Activated CD8-positive, alpha-beta memory T cell treated with anti-CD3 and anti-CD28 coated beads for 4 hours (primary cell): ENCODE measurements at places on chromosomes 7 and 10.

DNA sequence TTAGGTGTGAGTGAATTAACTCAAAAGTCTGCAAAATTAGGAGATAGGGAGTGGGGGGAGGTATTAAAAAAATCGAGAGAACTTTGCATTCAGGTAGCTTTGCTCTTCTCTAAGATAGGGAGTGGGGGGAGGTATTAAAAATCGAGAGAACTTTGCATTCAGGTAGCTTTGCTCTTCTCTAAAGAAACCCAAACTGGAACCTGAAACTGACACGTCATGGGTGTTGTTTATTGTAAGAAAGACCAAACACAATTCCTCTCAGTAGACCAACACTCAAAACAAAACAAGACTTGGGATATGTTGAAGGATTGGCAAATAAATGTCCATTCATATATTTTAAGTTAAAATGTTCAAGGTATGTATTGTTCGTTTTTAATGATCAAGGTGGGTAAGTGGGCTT is 87.9 kb downstream of the KIAA1549 start:
- DNase-seq, result no peak

- no peak for DNase-seq
These were observed 90.4 kb downstream of the HIPK2 start for GRCh38 chr7:139687211-139687954.

- no peak for DNase-seq
These were observed 136.9 kb downstream of the KCNMA1 start for GRCh38 chr10:77500754-77501151.

DNA sequence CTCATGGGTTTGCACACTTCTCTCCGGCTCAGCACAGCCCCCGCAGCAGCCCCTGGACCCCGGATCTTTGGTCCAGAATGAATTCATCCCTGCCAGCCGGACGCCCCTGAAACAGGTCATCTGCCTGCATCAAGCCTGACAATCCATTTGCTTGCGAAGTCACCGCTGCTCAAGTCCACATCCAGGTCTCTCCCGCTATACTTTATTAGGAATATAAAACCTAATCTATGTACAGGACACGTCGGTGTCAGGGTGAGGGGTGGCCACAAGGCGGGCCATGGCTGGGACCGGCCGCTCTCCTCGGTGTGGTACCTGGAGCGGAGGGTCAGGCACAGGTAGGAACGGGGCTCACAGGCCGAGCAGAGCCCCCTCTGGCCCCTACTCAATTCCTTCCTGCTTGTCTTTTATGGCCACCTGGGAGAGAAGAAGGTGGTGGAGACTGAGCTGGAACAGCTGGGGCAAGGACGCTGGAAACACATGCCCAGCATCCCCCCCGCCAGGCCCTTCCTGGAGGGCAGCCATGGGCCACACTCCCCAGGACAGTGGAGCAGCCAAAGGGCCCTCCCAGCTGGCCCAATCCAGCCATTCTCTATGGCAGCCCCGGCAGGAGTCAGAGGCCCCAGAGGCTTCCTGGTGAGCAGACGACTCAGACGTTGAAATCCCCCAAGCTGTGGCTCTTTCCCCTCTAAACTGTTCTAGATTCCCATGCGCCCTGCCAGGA is 5.3 kb downstream of the POLR2J start:
- DNase-seq, result no peak

- no peak for DNase-seq
These were observed at the start of gene SUN3 for GRCh38 chr7:48028938-48029337. Gene SUN3 (minus strand): TSS chr7:48029107. CDS start chr7:48028938, 169 bp downstream.

DNA sequence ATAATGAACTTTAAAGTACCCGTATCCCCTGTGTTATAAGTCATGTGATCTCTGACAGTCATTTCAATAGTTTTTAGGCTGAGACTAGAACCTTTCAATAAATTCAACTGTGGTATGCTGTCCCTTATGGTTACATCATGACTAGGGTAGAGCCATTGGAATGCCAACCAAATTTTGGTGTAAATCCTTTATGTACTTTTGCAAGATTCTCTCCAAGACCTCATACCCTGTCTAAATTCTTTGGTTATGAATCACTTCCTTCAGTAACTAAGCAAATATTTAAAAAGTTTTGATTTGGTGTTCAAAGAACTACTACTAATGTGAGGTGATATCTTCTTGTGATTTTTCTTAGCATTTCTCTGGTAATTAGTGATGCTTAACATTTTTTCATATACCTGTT is 20.8 kb upstream of the OR6B1 start:
- no peak for DNase-seq

DNA sequence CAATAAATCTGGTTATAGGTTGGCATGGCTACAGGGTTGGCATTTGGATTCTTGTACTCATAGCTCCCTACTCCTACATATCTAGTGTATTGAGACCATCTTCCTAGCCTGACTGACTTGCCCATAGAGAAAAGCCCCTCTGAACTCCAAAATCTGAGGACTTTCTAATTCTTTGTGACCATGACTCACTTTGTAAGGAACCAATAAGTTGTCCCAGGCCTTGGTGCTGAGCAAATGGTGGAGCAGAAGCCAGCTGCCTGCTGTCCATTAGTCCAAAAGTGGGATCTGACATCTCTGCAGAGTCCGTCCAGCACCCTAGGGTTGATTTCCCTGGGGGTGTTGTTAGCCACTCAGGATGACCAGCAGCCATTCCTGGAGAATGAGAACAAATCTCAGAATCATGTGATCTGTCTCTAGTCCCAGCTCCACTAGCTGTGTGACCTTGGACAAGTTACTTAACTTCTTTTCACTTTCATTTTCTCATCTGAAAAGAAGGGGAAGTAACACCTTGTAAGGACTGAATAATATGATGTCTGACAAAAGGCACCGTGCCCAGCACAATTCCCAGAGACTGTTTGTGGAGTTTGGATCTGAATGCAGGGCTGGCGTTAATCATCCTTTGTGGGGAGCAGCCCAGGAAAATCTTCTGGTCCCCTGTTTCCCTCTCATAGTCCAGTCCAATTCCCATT is 44.1 kb downstream of the MTURN start:
- DNase-seq, result no peak

DNA sequence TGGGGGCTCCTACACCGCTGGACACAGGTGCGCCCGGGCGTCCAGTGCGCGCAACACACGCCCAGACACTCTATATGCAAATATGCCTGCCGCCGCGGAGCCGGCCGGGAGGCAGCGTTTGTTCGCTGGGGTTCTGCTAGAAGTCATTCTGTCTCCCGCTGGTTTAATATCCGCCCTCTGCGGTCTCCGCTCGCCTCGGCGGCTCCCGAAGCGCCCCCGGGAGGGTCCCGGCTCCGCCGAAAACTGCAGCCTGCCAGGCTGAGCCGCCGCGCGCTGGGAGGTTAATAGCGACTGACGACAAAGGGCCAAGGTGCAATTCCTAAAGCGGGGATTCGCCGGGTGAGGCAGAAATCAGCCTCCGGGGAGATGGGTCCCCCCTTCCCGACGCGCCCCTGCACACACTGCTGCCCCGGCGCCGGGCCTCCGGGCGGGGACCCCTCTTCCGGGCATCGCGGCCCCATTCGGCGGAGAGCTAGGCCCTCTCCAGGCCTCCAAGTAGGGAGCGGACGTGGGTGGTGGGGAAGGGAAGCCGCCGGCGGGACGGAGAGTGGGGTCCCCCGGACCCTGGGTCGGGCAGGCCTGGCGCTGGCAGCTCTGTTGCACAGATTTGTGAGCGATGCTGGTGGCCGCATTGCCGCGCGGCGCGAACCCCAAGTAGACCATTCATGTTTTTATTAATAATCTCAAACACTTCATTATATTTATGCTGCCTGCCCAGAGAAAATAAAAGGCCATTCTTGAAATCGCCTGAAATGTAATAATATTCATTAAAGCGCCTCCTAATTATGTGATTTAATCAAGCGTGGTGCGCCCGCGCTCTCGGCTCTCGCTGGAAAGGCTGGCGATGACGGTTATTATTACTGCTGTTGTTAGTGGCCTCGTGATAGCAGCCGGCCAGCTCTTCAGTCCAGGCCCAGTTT is 9.1 kb downstream of the EN2 start:
- no peak for DNase-seq

- no peak for DNase-seq
These were observed 1.3 kb upstream of the FZD8 start for GRCh38 chr10:35643151-35644049.

GRCh38 chr10:133334503-133335245 is 2.0 kb downstream of the CALY start:
- no peak for DNase-seq

DNA sequence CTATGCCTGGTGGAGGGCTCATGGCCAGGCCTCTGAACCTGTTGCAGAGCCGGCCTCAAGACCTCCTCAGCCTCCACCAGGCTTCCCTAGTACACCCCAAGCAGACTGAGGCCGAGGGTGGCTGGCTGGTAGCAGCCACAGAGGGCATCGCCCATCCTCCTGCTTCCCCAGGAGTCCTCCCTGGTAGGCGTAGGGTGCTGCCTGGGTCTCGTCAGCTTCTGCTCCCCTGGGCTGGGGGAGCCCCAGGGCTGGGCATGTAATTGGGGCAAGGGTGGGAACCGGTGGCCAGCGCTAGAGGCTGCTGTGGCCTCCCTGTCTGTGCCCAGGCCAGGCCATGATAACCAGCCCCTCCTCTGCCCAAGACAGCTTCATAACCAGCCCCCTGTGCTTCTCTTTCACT is 32.6 kb downstream of the TBATA start:
- DNase-seq, result no peak

GRCh38 chr10:20593649-20594048 is 303.5 kb downstream of the NEBL start:
- no peak for DNase-seq

DNA sequence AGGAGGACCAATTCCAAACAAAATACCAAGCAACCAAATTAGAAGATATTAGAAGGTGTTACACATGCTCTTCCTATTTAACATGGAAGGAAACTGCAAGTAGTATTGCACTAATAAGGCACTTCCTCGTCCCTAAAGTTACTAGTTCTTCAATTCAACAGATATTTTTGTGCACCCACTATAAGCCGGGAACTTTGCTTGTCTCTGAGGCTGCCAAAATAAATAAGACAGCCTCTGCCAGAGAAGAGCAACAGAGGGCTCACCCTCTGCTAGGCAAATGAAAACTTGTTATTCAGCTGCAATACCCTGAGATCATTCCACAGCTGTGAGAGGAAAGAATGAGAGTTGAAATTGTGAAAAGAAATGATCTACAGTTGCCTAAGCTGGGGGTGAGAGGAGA is 37.4 kb upstream of the GSAP start:
- no peak for DNase-seq

- no peak for DNase-seq
These were observed 637 bp downstream of the SAMD8 start for GRCh38 chr10:75111907-75112679.

GRCh38 chr10:77892021-77892739 is 34.4 kb downstream of the DLG5 start:
- DNase-seq, result no peak

- no peak for DNase-seq
These were observed 59.3 kb upstream of the RNF148 start for GRCh38 chr7:122762071-122762470.

DNA sequence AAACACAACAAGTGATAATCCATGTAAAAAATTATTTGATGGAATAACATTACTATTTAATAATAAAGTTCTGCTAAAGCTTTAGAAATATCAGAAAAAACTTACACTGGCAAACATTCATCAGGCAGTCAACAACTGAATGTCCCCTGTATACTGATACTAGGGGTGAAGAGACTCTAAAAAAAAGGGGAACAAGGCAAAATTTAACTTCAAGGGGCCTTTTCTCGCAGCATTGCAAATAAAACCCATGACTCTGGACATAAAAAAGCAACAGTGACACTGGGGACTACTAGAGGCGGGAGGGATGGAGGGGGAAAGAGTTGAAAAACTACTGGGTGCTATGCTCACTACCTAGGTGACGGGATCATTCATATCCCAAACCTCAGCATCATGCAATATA is 5.8 kb upstream of the IFRD1 start:
- no peak for DNase-seq

DNA sequence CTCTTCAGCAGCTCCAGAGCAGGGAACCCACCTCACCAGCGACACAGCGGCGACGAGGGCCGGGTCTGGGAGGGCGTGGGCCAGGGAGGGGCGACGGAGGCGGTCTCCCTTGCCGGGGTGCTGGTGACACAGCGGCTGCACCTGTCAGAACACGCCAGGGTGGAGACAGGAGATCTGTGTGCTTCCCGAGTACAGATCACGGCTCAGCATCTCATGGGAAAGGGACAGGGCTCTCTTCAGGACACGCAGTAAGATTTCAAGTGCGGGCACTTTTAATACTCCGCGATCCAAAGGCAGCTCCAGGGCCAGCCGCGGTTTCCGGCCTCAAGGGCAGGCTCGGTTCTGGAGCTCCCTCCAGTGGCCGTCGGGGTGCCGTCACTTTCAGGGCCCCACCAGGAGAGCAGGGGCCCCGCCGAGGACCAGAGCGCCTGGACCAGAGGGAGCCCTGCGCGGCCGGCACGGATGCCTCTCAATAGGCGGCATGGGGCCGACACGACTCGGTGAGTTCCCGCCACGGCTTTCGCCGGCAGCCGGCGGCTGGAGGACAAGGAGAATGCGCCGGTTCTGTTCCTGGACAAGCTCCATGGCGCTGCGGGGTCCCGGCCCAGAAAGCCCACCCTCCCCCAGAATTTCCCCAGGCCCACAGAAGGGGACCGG is 21.4 kb downstream of the GPR146 start:
- peak; percentile 47 for DNase-seq

DNA sequence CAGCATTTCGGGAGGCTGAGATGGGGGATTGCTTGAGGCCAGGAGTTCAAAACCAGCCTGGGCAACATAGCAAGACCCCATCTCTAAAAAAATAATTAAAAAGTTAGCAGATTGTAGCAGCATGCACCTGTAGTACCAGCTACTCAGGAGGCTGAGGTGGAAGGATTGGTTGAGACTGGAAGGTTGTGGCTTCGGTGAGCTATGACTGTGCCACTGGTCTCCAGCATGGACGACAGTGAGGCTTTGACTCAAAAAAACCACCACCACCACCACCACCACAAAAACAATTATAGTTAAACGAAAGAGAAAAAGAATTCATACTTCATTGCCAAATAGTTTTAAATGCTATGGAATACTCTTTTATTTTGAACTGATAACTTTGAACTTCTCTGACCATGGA is 63.4 kb downstream of the VTI1A start:
- no peak for DNase-seq
